ENCODE measurements at places on chromosomes 16 and 17.

GRCh38 chr17:7548585-7549400 lies at the start of gene TNFSF12:
TNFSF12 (plus strand) TSS chr17:7549058; CDS start chr17:7549154, 96 bp downstream.
- ATAC-seq: peak; percentile 55

- ATAC-seq: no peak
Observed at GRCh38 chr16:26546573-26546972, 520.2 kb upstream of the C16orf82 start.

DNA sequence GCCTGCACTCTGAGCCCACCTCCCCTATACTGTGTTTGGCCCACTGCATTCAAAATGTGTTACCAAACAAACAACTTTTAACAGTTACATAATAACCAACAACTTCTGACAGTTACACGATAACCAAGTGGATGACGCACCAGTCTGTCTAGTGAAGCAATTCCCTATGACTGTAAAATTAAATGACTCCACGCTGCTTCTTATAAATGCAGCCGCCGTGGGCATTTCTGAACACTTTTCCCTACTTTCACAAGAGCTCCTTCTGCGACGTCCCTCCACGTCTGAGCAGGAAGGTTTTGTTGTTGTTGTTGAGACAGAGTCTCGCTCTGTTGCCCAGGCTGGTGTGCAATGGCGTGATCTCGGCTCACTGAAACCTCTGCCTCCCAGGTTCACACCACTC lies 27.6 kb downstream of the ZNF276 start:
- no peak for ATAC-seq

GRCh38 chr17:80941171-80941570 lies 50.5 kb upstream of the CHMP6 start:
- no peak for ATAC-seq

GRCh38 chr17:33079201-33079600 lies 87.6 kb downstream of the SPACA3 start:
- no peak for ATAC-seq

DNA sequence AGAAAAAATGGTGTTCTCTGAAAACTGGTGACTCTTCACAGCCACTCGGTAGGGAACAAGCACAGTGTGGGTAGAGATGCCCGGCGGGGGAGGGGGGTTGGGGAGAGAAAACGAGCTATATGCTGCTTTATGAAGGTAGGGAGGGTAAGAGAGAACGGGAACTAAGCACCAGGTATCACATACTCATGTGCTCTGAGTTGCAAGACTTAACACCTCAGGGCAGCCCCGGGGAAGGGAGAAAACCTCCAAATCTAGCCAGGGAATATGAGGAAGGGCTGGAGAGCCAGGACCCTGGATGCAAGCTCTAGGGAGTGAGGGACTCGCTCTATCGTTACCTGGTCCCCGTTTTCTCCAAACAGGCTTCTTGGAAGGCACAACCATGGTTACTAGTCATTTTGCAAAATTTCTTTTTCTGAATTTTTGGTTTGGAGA lies 35.3 kb downstream of the HIC1 start:
- ATAC-seq: no peak

GRCh38 chr16:82685526-82685925 lies 58.8 kb downstream of the CDH13 start:
- ATAC-seq: no peak

- ATAC-seq: no peak
Observed at GRCh38 chr17:9987779-9988585, 82.9 kb upstream of the RCVRN start.

DNA sequence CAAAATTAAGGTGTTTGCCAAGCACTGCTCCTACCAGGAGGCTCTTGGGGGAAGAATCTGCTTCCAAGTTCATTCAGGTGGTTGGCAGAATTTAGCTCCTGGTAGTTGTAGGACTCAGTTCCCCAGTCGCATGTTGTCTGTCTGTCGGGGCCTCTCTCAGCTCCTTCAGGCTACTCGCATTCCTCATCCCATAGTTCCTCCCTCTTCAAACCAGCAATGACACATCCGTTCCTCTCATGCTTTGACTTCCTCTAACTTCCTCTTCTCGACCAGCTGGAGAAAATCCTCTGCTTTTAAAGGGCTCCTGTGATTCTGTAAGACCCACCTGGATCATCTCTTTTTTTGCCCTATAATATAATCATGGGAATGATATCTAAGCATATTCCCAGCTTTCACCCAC lies 108.1 kb downstream of the PMP22 start:
- no peak for ATAC-seq

GRCh38 chr17:77409282-77410161 lies 268.8 kb downstream of the SEC14L1 start:
- ATAC-seq: peak; percentile 46

GRCh38 chr16:67927131-67927941 lies 4.3 kb downstream of the CTRL start:
- no peak for ATAC-seq

DNA sequence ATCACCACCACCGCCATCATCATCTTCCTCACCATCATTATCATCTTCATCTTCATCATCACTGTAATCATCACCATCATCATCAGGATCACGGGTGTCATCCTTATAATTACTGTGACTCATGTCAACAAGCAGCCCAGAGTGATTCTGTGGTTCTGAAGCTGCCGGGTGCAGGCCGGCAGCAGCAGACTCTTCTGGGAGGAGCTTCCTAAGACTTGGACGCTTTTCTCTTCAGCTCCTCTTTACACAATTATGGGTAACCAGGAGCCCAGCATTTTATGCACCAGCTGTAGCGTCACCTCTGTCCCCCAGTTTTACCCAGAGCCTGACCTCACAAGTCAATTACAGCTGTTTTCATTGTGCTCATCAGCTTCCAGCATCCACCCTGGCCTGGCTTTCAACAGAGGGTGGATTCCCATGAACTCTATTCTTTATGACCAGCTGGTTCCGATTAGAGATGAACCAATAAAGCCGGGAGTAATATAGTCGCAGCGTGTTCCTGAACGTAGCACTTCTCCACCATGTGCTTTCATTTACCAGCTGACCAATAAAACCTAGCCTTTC lies 275.8 kb downstream of the FOXL1 start:
- ATAC-seq: no peak

DNA sequence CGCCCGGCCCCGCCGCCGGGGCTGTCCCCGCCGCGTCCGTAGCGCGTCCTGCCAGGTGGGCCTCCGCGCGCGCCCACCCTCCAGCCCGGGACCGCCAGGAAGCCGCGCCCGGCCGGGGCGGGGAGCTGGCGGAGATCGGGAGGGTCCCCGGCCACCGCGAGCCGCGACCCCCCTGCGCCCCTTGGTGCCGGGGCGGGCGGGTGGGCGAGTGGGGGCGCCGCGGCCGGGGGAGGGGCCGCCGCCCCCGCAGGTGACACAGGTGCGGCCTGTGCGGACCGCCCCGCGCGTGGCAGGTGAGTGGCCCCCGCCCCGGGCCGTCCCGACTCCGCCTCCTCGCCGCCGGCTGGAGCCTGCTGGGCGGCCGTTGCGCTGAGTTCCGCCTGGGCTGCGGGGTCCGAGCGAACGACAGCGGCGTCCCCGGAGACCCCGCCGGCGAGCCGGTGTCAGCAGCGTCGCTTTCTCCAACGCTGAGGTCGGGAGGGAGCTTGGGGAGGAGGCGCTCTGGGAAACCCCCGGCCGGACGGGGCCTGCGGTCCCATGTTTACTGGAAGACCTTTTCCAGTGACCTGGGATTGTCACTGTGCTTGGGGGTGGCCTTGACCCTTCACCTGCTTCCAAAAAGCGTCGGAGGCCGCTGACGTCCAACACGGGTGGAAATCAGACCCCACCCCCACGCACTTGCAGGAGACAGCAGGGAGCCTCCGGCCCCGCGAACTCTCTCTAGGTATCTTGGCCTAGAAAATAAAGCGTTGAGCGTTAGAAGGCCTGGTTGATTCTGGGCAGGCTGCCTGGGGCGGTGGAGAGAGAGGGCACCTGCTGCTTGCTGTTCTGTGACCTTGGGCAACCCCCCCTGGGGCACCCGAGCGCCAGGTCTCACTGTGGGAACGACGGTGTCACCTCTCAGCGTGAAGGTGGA lies 542 bp downstream of the KLHL36 start:
- peak; percentile 67 for ATAC-seq

DNA sequence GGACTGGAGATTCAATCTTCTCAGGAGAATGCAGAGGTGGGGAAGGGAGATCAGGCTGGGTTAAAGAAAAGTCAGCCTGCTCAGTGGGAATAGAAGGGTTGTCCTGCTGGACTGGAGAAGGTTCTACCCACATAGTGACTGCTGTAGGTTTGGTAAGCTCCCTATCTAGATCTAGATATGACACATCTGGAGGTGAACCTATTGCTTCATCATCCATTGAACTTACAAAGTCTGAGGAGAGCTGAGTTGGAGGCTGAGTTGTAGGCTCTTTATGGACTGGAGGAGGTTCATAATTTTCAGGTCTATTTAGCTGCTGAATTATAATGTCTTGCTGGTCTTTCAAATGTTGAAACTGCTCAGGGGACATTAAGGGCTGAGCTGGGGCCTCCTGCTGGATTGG lies 46.0 kb upstream of the NF1 start:
- ATAC-seq: no peak

GRCh38 chr17:20226814-20227482 lies 217.8 kb downstream of the SPECC1 start:
- peak; percentile 94 for ATAC-seq

- ATAC-seq: no peak
Observed at GRCh38 chr17:17468217-17469010, 8.4 kb upstream of the MED9 start.

- no peak for ATAC-seq
Observed at GRCh38 chr16:10692470-10692869, 2.3 kb downstream of the TEKT5 start.

DNA sequence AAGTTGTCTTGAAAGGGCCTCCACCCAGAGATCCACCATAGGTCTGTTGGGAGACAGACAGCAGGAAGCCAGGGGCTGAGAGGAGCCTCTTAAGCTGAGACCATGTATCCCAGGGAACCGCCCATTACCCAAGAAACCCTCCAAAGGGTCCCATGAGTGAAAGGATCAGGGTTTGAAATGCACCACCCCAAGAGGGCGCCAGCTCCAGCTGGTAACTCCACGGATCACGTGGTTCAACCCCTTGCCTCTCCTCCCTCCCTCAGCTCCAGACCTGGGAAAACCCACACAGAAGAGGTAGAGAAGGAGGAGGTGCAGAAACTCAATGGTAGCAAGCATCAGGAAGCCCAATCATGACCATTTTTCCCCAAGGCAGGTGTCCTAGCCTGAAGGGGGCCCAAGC lies 148.7 kb downstream of the AIPL1 start:
- no peak for ATAC-seq

DNA sequence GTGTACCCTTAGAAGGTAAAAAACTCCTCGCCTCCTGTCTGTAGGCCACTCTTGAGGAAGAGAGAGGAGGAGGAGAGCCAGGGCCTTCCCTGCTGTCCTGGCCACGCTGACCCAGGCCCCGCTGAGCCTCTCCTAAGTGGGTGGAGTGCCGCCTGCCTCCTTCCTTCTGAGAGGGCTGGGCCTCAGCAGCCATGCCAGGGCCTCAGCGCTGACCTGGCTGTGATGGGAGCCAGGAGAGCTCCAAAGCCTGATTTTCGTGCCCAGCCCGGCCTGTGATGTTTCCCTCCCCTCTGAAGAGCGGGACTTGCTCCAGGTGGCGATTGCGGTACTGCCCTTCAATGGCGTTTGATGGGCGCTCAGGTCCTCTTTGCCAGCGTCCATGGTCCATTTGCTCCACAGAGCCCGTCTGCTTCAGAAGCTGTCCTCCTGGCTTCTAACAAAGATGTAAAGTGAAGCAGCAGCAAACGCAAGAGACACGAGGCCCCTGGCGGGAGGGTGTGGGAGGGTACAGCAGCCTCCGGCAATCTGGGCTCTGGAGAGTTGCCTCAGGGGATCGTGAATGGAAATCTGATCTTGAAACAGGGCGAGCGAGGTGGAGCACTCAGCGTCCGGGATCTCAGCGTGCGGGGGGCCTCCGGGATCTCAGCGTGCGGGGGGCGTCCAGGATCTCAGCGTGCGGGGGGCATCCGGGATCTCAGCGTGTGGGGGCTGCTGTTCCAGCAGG lies 93.5 kb downstream of the NPIPB11 start:
- ATAC-seq: no peak

- no peak for ATAC-seq
Observed at GRCh38 chr17:70067134-70067533, 7.9 kb upstream of the KCNJ16 start.

GRCh38 chr16:2825049-2825742 lies 4.9 kb upstream of the ZG16B start:
- no peak for ATAC-seq

DNA sequence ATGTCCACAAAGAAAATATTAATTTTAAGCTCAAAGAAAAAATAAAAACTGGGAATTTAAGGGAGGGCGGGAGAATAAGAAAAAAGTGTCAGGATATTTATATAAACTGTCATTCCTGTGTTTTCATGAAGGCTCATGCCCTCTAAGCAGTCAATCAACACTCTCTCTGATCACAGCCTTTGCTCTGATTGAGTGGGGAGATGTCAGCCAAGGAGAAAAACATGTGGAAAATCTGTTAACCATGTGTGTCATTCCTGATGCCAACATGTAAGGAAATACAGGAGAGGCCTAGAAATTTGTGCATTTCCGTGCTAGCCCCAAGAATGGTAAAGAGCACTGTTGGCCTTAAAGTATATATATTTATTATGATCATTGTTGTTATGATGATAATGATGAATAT lies 137.9 kb upstream of the IRX5 start:
- ATAC-seq: no peak

DNA sequence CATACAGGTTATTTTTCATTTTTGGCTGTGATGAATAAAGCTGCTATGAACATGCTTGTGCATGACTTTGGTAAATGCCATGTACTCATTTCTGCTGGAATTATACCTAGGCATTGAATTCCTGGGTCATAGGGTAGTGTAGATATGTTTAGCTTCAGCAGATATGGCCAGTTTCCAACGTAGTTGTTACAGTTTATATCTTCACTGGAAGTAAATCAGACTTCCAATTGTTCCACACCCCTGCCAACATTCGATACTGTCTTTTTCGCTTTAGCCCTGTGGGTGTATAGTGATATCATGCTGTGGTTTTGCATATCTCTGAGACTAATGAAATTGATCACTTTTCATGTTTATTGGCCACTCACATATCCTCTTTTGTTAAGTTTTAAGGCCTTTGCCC lies 50.4 kb downstream of the ARHGAP27 start:
- peak; percentile 12 for ATAC-seq

DNA sequence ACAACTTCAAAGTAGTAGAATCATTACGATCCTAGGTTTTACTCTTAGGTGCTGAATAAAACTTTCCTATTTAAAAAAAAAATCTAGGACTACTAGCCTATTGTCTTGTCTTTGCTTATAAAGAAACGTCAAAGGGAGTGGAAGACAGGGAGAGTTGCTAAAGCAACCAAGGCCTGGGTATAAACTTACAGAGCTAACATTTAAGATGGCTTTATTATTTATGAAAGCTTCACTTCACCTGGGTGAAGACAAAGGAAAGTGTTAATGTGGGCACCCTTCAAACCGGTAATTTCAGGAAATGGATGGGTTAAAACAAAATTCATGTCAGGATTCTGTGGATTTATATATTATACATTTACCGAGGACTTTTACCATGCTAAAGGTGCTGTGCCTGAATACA lies 2.5 kb downstream of the DUSP14 start:
- no peak for ATAC-seq

All from esophagus mucosa (tissue), 1 donor.